Tibial nerve (tissue), 4 donors: ENCODE measurements at places on chromosomes 12 and 14. TPM values are rescaled to one million over a fixed set of nuclear protein-coding genes. Genes with fewer than 3 reads are reported as not detected.

DNA sequence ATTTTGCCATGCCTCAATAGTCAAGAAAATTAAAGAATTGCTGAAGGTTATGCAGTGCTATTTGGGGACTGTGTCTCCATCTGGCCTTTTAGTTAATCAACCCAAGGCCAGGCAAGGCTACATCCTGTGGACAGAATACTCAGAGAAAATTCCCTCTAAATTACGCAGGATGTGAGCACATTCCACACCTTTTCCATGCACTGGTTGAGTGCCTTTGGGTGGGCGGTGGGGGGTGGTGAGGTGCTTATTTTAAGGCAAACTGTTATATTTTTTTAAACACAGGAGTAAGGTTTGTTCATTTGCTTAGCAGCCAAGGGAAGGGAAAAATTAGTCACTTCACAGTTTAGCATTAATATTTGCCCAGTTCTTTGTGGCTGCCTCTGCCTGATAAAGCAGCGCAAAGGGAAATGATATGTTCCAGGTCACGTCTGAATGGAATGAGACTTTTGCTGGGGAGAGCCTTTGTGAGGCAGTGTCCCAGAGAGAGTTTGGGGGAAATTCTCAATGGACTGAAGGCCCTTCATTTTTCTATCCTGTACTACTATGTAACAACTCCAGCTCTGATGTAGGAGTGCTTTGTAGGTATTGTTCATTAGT lies 17.2 kb upstream of the KCNA5 start:
- no peak for DNase-seq

GRCh38 chr12:24109381-24110039 lies 160.0 kb upstream of the SOX5 start:
- DNase-seq, result no peak

DNA sequence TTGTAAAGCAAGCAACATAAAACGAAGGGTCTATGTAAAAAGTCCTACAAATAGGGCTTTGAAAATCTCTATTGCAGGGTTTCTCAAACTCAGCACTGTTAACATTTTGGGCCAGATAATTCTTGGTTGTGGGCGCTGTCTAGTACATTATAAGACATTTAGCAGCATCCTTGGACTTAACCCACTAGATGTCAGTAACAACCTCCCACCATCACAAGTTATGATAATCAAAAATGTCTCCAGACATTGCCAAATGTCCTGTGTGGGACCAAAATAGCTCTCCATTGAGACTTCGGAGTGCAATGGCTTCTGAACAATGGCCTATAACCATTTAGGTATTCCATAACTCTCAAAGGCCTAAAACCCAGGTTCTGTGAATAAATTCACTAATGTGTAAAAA lies 22.9 kb upstream of the DHRS7 start:
- DNase-seq, result no peak

GRCh38 chr14:58780185-58780584 lies 142.4 kb downstream of the DACT1 start:
- no peak for DNase-seq

DNA sequence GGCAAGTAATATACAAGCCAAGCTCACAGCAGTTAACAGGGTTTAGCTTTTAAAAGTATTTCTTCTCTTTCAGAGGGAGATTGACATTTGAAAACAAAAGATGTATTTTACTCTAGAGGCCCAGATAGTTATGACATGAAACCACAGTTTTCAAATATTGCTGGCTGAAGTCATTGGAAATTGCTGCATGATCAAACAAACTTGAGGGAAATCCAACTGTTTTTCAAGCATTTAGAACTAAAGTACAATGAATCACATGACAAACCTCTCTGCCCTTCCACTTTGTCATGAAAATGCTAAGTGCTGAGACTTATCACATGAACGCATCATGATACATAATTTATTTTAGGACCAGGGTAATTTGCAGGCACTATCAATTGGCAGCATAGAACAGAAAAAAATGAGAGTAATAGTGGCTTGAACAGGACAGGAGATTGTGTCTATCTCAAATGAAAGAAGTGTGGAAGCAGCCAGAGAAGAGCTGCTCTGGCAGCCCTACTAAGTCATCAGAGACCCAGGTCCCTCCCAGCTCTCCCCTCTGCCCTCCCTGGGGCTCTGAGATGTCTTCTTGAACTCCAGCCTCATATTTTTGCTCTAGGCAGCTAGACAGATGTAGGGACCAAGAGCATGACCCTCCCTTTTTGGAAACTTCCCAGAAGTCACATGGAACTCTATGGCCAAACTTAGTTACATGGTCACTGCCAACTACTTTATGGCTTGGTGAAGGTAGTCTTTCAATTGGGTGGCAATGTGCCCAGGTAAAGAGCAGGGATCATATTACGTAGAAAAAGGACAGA lies 90.1 kb upstream of the PELI2 start:
- no peak for DNase-seq

DNA sequence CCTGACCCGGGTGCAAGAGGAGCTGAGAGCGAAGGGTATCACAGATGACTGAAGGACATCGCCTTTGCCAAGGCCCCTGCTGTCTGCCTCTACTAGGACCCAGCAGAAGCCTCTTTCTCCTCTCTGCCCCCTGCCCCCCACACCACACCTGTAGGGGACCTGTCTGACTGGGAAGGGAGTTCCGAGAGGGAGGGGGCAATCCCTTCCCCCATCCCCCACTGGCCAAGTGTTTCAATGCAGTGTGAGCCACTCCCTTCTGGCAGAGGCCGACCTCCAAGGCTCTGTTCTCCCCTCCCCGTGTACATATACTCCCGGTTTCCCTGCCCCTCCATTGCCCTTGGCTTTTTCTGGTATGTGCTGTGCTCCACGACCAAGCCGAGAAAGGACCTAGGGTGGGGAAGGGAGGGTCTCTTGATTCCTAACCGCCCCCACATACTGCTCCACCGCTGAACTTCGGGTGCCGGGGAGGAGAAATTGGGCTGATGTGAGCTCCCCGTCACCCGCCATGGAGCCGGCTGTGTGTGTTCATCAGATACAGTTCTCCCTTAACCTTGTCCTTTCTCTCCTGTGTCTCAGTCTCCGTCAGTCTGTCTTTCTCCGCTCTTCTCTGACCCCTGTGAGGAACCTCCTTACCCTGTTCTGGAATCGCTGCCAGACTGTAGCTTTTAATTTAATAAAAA lies 2.0 kb upstream of the ARHGEF25 start:
- no peak for DNase-seq

- no peak for DNase-seq
These were observed 74.0 kb downstream of the CCDC92 start for GRCh38 chr12:123898673-123899072.

DNA sequence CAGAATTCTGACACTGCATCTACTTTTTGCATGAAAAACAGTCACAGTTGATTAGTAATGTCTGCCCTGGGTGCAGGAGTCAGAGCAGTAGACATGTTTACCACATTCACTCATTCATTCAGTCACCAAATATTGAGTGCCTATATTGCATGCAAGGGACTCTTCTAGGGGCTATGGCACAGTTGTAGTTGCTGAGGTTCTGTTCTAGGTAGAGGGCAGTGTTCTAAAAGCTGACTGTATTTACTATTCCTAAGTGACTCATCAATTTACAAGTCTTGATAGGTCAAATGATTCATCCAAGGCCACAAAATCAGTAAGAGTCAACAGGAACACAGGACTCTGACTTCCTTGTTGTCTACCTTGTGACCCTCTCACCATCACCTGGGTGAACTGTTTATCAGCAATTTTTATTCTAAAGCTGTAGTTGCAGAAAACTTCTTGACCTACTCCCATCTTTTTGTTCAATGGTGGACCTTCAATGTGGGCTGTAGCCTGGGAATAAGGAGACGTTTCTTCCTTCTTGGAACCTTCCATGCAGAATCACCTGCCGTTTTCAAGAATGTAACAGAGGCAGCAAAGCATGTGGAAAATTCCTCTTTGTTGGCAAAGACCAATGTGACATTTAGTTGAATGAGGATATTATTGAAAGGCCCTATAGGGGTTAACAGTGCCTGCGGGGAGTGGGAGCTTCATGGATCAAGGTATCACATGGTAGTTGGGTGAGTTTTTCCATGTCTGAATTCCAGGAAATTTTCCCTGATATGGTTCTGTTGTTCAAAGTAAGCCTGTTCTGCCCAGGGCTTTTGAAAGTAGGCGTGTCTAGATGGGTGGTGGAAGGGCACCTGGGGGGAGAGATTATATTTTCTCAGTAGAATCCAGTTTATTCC lies 223.2 kb downstream of the KTN1 start:
- DNase-seq, result no peak

DNA sequence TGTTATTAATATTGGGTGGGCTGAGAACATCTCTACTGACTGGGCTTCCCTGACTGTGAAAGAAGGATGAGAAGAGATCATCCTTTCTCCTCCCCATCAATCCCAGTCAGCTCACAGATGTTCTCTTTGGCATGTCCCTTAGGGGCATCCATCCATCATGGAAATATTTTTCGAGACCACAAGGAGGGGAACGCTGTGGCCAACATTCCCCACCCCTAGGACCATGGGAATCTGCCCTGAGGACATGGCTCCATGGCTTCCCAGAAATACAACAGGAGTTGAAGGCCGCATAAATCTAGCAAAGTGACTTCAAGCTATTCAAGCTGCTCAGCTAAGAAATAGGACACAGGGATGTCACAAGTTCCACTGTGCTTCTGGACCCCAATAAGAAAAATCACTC lies 456.8 kb downstream of the MED13L start:
- DNase-seq, result no peak

DNA sequence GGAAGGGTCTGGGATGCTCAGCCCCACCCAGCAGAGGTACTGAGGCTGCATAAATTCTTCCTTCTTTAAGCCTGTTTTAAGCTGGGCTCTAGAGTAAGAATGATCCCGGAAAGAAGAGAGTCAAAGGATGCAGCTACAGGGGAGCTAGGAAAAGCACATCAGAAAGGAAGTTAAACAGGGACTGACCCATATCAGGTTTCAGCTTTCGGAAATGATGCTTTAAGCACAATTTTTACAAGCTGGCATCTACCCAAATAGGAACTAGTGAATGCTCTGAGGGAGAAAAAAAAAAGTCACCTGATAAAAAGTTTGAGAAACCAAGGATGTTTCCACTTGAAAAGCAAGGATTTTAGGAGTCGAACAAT lies 22.0 kb downstream of the TSPAN8 start:
- no peak for DNase-seq

DNA sequence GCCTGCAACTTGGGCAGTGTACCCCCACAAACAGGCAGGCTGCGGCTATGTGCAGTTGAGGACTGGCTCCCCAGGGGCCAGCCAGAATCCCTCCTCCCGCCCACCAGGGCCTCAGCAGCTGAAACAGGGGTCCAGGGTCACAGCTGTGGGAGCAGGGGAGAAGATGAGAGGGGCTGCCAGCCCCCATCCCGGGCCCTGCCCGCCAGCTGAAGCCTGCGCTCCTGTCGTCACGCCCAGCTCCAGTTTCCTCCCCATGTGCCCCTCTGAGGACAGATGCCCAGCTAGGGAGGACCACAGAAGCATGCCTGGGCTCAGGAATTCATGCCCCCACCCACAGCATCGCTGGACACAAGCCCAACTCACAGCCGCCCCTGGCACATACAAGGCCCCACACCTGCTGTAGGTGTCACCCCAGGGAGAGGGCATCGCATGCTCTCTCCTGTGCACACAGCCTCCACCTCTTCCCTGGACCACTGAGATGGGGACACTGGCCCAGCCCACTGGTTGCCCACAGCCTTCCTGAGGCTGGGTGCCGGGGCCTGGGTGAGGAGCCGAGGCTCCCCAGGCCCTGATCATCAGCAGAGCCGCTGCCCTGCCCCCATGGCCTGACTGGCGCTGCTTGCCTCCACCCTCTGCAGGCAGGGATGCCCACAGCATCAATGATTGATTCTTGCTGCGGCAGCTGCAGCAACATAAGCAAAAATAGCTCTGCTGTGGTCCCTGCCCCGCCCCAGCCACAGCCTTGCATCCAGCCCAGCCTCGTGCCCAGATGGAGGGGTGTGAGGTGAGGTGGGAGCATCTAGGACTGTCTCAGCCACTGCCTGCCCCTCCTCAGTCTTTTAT lies 3.7 kb upstream of the CLBA1 start:
- DNase-seq, result no peak

DNA sequence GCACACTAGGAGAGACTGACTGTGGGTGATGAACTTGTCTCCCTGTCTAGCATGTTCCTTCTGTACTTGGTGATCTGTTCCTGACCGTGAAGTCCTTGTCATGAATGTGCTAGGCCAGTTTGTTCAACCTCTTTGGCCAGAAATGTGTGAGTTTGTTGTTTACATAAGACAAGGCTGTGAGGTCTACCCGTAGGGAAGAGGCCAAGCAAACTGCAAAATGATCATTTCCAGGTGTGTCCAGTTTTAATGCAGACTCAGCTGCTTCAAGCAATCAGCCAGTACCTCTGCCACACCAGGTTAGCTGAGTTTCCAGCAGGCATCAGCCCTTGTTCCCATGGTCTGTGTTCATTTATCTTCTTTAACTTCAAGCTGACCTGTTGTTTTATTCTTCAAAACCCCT lies 440.2 kb downstream of the FUT8 start:
- no peak for DNase-seq

DNA sequence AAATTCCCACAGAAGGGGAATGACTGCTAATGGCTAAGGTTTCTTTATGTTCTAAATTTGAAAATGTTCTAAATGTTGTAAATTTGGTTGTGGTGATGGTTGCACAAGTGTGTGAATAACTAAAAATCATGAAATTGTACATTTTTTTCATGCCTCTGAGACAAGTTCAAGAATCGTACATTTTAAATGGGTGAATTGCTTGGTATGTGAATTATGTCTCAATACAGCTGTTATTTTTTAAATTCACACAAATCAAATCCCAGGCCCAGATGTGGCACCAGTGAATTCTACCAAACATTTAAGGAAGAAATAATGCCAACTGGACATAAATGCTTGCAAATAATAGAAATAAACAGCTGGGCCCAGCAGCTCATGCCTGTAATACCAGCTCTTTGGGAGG lies 28.6 kb upstream of the RND1 start:
- no peak for DNase-seq

DNA sequence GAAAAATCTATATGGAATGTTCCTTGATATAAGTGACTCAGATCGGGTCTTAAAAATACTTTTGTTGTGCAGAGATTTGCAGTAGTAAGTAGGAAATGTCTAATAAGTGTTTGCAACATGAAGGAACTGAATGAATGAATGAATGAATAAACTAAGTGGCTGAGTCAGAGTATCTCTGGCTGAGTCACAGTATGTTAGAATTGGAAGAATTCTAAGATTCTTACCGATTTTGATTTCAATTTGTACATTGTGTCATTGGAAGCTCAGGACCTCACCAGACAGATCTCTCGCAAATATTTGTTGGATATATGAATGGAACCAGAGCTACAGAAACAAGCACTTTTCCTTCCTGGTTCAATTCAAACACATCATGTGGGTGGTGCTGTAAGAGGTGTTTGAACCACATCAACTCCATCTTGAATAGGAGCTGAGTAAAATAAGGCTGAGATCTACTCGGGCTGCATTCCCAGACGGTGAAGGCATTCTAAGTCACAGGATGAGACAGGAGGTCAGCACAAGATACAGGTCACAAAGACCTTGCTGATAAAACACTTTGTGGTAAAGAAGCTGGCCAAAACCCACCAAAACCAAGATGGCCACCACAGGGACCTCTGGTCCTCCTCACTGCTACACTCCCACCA lies 123.9 kb upstream of the FOXN3 start:
- DNase-seq, result no peak

Gene KRT3
- not detected for total RNA-seq

Gene RNASE1
- total RNA-seq, result 430 TPM

Gene RTL1
- total RNA-seq, result not detected

Gene RNU4-1
- not detected for total RNA-seq

Gene TTC9
- 5.0 TPM for total RNA-seq
